ENCODE measurements at places on chromosomes 3 and 15.

- no peak for DNase-seq
Observed at GRCh38 chr3:100586832-100587231, 22.6 kb upstream of the ADGRG7 start.

DNA sequence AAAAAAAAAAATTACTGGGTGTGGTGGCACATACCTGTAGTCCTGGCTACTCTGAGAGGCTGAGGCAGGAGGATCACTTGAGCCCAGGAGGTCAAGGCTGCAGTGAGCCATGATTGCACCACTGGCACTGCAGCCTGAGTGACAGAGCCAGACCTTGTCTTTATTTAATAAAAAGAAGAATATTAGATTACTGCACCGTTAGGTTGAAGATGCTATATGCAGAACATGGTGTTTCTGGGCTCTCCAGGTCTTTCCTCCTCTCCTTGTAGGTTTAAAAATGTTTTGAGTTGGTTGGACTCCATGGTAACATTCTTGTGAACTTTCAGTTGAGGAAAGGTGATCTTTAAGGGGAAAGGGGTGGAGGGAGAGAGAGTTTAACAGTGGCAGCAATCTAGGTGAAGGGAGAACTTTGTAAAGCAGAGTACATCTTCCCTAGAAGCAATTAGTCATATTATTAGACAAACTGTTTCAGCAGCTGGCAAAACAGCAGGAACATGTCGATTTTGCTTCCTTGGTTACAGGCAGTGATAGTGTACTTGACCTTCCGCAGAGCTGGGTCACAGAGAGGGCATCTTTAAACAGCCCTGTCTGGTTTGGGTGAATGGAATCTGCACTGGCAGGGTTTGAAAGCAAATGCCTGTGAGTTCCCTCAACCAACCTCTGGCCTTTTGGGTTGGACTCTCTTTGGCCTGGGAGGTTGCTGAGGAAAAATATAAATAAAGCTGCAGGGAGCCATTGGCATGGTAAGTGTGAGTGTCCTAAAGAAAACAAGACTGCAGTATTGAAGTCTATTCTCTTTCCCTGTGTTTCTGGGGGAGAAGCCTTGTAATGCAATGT, 42.8 kb downstream of the NR2C2 start:
- DNase-seq: peak; percentile 32

DNA sequence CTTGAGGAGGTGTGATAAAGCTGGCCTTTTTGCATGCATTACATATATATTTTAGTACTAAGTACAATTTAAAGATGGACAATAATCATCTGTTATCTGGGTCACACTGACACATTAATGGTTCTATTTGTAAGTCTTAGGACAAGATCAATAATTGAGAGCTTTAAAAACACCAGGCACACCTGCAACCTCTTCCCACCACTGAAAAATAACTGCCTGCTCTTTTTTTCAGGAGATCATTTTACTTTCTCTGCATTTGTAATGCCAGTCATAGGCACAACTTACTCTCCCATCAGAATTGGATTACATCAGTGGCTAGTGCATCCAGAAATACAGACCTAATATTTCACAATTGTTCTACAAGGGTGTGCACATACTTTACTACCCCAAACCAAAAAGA, 149.8 kb downstream of the MECOM start:
- DNase-seq: no peak

DNA sequence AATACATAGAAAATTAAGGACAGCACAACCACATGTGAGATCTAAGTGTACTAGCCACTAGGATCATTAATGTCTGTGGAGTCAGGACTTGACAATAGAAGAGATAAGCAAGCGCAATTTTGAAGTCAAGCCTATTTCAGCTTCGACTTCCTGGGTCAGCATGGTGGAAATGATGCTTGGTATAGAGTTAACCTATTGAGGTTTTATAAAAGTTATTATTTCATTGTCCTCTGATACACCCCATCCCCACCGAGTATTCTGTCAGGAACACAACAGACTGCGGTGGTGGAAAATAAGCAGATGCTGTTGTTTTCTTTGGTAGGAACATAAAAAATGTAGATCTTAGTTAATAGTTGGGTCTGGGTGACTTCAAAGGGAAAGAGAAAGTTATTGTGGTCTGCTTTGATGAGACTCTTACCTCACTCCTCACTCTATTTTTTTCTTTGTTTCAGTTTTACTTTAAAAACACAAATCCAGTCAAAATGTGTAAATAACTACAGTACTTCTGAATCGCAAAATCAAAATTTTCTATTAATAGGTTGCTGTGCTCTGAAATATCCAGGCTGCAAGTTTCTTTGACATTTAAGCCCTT, 82.1 kb downstream of the IL5RA start:
- no peak for DNase-seq

- no peak for DNase-seq
Observed at GRCh38 chr3:85090495-85090894, 131.7 kb downstream of the CADM2 start.

DNA sequence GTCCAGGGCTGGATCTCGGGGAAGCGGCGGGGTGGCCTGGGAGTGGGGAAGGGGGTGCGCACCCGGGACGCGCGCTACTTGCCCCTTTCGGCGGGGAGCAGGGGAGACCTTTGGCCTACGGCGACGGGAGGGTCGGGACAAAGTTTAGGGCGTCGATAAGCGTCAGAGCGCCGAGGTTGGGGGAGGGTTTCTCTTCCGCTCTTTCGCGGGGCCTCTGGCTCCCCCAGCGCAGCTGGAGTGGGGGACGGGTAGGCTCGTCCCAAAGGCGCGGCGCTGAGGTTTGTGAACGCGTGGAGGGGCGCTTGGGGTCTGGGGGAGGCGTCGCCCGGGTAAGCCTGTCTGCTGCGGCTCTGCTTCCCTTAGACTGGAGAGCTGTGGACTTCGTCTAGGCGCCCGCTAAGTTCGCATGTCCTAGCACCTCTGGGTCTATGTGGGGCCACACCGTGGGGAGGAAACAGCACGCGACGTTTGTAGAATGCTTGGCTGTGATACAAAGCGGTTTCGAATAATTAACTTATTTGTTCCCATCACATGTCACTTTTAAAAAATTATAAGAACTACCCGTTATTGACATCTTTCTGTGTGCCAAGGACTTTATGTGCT, 527 bp downstream of the B2M start:
- DNase-seq: peak; percentile 71

DNA sequence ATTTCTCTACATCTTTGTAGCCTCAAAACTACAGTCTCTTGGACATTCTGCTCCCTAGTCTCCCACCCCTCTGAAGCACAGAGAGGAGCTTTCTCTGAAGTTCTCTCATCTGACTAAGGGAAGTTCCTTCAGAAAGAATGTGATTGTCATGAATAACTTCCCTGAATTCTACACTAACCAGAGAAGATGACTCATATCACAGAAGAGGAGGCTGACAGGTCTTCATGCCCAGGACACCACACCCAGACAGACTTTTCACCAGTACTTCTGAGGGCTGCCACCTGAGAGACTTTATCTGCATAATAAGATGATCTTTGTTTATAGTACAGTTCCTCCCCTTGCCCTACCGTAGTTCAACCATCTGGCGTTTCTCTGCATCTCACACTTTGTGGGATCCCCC, 52.8 kb downstream of the CDIN1 start:
- no peak for DNase-seq

DNA sequence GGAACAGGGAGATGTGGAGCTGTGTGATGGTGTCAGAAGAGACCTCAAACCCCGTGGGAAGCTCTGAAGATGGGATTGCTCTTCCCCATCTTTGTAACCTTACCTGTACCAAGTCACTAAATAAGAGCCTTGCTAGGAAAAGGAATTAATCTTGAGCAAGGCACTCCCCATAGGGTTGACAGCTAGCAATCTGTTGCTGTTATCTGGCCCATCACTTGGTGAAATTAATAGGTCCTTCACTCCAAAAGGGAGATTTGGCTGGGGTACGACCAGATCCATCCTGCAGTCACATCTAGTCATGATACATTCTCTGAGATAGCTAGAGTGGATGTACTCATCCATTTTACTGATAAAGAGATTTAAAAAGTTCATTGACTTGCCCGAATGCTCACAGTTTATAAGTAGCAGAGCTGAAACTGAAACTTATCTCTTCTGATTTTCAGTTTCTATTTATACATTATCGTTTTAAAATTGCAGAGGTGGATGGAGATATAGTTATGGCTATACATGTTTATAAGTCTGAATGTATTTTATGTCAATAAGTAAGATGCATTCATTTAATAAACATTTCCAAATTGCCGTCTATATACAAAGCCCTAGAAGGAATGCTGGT, 299.1 kb upstream of the MCTP2 start:
- no peak for DNase-seq

DNA sequence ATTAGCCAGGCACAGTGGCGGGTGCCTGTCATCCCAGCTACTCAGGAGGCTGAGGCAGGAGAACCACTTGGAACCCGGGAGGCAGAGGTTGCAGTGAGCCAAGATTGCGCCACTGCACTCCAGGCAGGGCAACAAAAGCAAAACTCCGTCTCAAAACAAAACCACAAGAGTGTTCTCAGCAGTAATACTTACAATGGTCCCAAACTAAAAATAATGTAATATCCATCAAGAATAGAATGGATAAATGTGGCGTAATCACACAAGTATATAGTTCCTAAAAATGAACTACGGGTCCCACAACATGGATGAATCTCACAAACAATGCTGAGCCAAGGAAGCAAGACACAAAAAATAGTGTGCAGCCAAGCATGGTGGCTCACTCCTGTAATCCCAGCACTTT, 39.2 kb downstream of the STAG1 start:
- no peak for DNase-seq

GRCh38 chr3:100516838-100517237, 24.4 kb downstream of the TMEM45A start:
- no peak for DNase-seq

DNA sequence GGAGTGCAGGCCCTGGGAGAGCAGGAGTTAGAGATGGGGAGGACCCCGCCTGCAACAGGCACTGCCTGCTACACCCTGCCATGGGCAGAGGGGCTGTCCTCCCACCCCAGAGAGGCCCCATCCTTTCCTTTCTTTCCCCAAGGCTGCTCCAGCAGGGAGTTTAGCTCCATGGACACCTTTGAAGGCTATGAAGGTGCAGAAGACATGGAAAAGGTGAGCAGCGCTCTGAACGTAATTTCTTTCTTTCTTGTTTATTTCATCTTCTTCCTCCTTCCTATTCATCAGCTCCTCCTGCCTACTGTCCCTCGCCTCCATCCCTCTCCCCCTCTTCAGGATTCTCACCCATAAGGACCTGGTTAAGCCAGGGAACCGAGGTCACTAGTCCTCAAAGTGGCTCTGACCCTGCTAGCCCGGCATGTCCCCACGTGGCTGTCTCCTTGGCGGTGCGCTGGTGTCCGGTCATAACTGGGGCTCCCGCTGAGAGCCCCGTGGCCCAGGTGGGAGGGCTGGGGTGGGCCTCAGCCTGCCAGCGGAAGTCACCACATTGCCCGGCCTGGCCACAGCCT, 16.0 kb upstream of the ADIPOQ start:
- DNase-seq: no peak

GRCh38 chr15:98767692-98768091, 119.4 kb downstream of the IGF1R start:
- no peak for DNase-seq

GRCh38 chr3:186931532-186932280, 1.4 kb downstream of the ST6GAL1 start:
- DNase-seq: no peak

GRCh38 chr3:60386306-60386705, 864.9 kb downstream of the FHIT start:
- no peak for DNase-seq

DNA sequence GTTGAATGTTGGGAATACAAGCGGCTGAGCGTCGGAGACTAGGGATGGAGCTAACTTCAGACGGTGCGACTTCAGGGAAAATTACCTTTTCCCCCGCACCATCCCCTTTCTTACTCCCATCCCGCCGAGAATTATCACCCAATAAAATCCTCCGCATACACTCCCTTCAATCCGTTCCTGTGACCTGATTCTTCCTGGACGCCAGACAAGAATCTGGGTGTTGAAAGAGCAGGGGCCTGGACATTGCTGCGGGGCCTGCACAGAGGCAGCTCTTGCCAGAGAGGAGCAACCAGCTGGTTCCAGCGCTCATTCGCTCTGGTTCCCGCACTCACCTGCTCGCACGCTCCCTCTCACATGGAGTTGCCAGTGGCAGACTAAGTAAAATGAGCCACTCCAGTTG, 241.9 kb downstream of the ALCAM start:
- peak; percentile 33 for DNase-seq

DNA sequence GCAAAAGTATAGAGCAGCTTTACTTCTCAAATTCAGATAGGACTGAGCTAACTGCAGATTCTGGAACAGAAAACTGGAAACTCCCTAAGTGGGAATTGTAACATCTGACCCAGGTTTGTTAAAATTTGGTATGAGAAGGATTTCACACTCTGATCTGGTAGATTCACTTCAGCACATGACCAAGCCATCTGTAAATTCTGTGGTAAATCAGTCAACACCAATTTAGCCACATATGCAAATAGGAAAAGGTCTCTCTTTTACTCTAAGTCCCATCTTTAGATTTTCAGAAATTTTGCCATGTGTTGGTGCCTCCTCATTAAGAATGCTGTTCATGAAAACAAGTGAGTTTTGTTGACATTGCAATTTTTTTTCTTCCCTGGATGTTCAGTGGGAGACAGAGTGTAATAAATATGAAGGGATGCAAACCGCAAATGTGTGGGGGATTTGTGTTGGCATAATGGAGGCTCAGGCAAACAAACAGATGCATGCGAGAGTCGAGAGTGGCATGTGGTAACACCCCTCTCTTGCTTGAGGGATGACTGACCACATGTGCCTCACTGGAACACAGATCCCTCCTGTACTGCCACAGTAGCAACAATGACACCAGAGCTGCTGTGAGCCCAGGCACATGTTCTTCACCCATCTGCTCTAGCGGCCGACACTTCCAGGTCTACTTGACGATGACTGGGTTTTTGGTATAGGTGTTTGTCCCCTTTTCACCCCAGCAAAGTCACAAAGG, 146.6 kb downstream of the FEZF2 start:
- no peak for DNase-seq

- DNase-seq: no peak
Observed at GRCh38 chr3:127141921-127142730, 50.8 kb upstream of the PRR23E start.

GRCh38 chr3:129277829-129278271, 820 bp upstream of the HMCES start:
- DNase-seq: peak; percentile 29

DNA sequence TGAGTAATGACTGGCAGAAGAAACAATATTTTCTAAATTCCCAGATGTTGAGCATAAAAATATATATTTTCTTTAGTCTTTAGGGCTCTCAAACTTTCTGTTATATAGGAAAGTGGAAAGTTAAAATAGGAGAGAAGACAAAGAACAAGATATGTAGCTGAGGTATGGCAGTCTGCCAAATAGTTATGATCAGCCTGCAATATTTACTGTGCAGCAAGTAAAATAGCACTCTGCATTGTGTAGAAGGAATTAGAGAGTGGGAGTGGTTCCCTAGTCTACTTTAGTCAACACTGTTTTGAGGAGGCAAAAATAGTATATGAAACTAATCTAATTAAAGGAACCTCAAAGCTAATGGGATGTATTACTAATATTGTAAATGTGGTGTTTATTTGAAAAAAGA, 978.1 kb upstream of the ALCAM start:
- DNase-seq: no peak

- no peak for DNase-seq
Observed at GRCh38 chr3:187706971-187707370, 4.6 kb upstream of the RTP2 start.

Data from right hindlimb (tissue), 1 donor.